NAMALWA (cell line): ENCODE measurements at places on chromosomes 7 and 10.
A peak's percentile ranks its signal among the peaks of the same experiment; 100 is the strongest.

GRCh38 chr10:92265687-92266258 is 25.1 kb downstream of the CPEB3 start:
- DNase-seq, result peak; percentile 22

GRCh38 chr10:131578472-131578970 is 267.0 kb upstream of the TCERG1L start:
- DNase-seq, result no peak

- DNase-seq, result no peak
These were observed 66.5 kb downstream of the JAZF1 start for GRCh38 chr7:28114056-28114455.

DNA sequence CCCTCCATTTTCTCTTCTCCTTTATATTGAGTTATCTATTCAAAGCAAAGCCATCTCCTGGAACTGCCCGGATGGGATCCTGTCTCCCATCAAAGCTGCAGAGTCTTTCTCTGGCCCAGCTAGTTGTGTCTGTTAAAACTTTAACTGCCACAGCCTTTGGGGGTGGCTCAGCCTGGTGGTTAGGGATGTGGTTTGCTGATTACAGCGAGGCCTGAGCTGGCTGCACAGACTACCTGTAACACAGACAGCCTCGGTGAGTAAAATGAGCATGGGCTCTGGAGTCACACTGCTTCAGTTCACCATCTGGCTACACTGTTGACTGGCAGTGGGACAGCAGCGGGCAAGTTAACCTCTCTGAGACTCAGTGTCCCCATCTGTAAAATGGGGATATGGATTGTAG is 18.4 kb upstream of the HABP2 start:
- DNase-seq, result no peak

DNA sequence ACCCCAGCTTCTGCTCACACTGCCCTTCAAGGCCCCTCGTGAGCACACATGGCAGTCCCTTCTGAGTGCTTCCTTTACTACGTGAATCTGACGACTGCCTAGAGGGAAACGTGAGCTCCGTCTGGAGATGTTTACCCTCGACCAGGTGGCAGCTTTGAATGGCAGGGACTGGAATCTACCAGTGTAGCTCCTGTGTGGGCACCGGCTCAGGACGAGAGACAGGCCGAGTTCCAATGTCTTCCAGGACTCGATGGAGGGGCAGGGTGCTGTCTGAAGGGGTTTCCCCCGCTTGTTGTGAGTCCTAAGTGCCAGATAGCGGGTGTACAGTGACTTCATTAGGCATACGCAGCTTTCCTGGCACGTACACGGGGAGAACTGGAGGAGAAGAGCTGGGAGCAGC is 229.9 kb downstream of the ADARB2 start:
- no peak for DNase-seq

DNA sequence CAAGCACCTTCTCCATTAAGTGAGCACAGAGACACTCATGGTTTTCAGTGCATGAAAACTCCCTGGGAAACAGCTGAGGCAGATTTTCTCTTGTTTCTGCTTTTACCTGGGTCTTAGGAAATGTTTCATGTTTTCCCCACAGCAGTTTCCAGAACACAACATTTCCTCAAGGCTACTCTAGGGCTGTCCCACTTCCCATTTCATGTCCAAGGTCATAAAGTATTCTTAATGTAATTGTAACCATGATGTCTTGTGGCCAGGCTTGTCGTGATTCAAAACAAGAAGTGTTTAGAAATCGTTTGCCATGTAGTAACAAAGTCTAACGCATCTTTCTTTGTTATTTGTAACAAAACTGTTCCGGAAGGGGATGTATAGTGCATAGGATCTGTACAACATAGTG is 83.8 kb upstream of the NRP1 start:
- DNase-seq, result no peak

GRCh38 chr7:105935250-105935649 is 27.8 kb upstream of the CDHR3 start:
- no peak for DNase-seq

DNA sequence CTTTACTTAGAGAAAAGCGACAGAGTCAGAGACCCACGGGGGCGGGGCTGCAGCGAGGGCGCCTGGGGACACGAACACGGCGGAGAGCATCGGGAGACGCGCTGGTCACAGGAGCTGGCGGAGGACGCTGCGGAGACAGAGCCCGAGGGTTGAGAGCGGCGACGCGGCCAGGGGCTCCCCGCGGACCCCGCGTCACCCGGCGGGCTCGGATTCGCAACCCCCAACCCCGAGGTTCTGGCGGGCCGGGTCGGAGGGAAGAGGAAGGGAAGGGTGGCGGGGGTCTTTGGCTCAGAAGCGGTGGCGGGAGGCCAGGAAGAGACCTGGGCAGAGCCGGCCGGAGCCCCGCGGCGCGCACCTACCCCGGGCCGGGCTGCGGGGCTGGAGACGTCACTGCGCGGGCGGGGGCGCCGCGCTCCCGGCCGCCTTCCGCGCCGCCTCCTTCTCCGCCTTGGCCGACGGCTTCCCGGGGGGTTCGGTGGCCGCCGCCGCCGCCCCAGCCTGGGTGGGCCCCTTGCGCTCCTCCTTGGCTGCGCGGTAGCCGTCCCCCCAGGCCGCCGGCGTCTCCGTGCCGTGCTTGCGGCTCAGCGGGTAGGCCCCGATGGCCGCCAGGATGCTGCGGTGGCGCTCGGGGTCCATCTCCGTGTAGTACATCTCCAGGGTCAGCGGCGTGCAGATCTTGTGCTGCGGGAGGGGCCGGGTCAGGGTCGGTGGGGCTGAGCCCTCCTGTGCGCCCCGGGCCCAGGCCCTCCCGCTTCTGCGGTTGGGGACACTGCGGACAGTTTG is 11.1 kb downstream of the CALY start:
- DNase-seq, result no peak

GRCh38 chr7:93461350-93461749 is 113.2 kb downstream of the CALCR start:
- DNase-seq, result peak; percentile 41
